ENCODE measurements at places on chromosomes 3 and 15. TPM values are rescaled to one million over a fixed set of nuclear protein-coding genes. Genes with fewer than 3 reads are reported as not detected.

PPP1R14D gene
- total RNA-seq: not detected

ALDH1L1 gene
- total RNA-seq: not detected

PRKCD gene
- 24.8 TPM for total RNA-seq

CELSR3 gene
- 8.0 TPM for total RNA-seq

Measured in activated CD4-positive, alpha-beta memory T cell treated with anti-CD3 and anti-CD28 coated beads, Interleukin-2, amount 10 ng/mL, durations not matched to agents 7 days and 5 days (primary cell).